Stomach (tissue), 19 donors: ENCODE measurements at places on chromosomes 12 and 14. TPM values are rescaled to one million over a fixed set of nuclear protein-coding genes. Genes with fewer than 3 reads are reported as not detected.
A peak's percentile ranks its signal among the peaks of the same experiment; 100 is the strongest.

Gene CLEC2A
- total RNA-seq = not detected

Gene SOX5
- total RNA-seq = 57.2 TPM

Gene CLEC4E
- 1.2 TPM for total RNA-seq

Gene UNC79
- total RNA-seq = not detected

Gene ATN1
- 452 TPM for total RNA-seq

Gene RAP1B
- 99.4 TPM for total RNA-seq

GRCh38 chr12:109923481-109924245, 23.6 kb downstream of the TCHP start:
- no peak for DNase-seq

- peak; percentile 14 for DNase-seq
Measured at GRCh38 chr14:101470266-101470665, 91.0 kb upstream of the DIO3 start.

- DNase-seq = no peak
Measured at GRCh38 chr12:95497031-95497430, 23.1 kb downstream of the METAP2 start.

GRCh38 chr12:34391771-34392581, 369.7 kb downstream of the ALG10 start:
- DNase-seq = no peak

DNA sequence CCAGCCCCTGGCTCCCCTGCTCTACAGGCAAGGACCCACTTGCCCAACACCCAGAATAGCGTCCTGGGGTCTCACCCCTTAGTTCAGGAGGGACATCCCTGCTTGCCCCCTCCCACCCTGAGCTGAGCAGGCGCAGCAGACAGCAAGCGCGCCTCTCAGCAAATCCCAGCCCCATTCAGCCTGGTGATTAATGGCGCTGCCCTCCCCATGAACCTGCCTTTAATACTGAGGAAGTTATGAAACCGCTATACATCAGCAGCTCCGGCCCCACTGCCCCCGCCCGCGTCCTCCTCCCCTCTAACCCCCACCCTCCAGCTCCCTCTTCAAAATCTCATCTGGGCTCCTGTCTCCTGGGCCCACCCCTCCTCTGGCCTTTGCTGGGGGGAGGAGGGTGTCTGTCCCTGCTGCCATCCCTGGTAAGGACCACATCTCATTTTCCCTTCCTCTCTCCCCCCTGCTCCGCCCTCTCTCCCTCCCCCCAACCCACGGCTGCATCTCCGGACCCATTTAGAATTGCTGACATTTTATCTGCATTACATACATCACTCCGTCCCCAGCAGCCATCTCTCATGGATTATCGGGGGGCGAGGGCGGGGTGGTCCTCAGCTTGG, 7.1 kb upstream of the SMUG1 start:
- DNase-seq = peak; percentile 93

DNA sequence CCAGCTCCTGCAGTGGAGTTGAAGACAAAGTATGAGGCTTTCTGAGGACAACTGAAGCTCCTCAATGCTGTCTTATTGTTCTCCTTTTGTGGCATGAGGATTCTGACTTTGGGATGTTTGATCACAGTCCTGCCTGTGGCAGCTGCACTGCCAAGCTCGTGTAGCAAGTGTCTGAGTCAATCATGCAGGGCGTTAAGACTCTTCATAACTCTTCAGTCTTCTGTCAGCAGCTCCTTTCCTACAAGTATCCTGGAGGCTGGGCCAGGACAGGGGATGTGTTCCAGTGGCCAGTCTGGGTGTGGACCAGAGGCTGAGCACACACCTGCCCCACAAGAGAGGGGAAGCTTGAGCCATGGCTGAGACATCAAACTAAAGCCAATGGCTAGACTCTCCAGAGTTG, 94.3 kb downstream of the PELI2 start:
- DNase-seq = no peak

GRCh38 chr12:8096281-8096915, 14.3 kb downstream of the NECAP1 start:
- no peak for DNase-seq

GRCh38 chr12:95203487-95204030, 13.7 kb downstream of the FGD6 start:
- no peak for DNase-seq

DNA sequence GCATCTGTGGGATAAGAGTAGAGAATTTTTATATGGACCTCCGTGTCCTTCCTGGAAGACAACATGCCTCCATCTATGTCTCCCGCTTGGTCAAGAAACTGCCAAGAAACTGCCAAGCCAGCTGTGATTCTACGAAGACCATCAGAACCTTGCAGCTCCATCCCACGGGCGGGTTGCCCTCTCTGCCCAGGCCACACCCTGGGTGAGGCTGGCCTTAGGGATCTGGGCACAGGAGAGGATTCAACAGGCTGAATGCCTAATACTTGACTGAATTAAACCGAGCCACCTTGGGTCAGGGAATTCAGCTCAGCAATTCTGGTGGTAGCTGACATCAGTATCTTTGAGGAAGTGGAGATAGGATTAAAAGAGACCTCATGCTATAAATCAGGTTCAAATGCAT, 37.8 kb upstream of the FOS start:
- DNase-seq = no peak

DNA sequence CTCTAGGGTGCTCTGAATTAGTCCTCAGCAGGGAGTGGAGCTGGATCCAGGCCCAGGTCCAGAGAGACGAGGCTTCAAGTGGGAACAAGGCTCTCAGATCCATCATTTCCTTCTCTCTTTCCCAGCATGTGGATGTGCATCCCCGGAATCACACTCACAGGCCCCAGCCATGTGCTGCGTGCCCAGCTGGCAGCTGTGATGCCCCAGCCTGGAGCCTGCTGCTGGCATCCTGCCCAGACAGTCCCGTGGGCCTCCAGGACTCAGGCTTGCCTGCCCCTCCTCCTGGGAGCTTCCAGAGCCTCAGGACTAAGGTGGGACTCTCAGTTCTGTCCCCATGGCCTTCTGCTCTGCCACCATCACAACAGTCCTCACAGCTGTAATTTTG, 6.2 kb upstream of the KRT84 start:
- peak; percentile 83 for DNase-seq

DNA sequence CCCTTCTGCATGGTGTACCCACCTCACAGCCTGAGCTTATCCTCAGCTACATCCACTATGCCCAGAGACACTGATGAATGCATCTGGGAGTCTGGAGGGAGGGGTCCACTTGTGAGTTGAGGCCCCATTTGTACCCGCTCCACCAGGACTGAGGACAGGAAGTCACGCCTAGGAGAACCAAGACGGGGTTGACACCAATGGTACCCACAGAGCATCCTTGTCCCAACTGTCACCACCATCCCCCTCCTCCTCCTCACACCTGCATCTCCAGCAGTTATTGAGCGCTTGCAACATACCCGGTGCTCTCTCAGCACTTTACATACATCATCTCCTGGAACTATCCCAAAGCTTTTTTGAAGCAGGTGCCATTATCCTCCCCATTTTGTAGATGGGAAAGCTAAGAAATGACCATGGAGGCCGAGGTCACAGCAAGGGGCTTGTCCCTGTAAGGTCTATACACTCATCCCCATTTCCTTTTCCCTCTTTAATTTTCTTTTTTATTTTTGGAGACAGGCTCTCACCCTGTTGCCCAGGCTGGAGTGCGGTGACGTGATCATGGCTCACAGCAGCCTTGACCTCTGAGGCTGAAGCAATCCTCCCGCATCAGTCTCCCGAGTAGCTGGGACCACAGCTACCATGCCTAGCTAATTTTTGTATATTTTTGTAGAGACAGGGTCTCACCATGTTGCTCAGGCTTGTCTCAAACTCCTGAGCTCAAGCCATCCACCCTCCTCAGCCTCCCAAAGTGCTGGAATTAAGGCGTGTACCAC, 31.7 kb downstream of the DGLUCY start:
- DNase-seq = no peak
